HCT116 (cell line): ENCODE measurements at places on chromosomes 5 and 9.
A peak's percentile ranks its signal among the peaks of the same experiment; 100 is the strongest.

- DNase-seq = peak; percentile 8
Measured at GRCh38 chr5:127072861-127073846, at the start of gene C5orf63. Gene C5orf63, minus strand, starts transcription at chr5:127073502. Its CDS starts 14,507 bp downstream, at chr5:127058995.

- DNase-seq = no peak
Measured at GRCh38 chr5:944992-945685, 52.5 kb downstream of the TRIP13 start.

DNA sequence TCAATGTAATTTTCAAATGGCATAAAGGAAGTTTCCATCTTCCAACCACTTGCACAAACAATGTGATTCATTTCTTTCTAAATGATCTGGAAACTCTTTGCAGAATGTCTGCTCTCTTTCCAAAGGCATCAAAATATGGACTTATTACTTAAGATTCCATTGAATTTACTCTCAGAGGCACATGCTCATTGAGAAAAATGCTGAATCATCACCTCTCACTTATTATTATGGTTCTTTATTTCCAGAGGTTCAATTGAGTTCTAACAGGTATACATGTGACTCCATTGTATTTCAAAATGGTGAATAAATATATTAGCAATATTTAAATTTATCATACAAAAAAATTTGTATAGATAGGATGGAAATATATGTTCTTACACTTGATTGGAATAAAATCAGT is 1140.6 kb downstream of the EFNA5 start:
- DNase-seq = no peak

DNA sequence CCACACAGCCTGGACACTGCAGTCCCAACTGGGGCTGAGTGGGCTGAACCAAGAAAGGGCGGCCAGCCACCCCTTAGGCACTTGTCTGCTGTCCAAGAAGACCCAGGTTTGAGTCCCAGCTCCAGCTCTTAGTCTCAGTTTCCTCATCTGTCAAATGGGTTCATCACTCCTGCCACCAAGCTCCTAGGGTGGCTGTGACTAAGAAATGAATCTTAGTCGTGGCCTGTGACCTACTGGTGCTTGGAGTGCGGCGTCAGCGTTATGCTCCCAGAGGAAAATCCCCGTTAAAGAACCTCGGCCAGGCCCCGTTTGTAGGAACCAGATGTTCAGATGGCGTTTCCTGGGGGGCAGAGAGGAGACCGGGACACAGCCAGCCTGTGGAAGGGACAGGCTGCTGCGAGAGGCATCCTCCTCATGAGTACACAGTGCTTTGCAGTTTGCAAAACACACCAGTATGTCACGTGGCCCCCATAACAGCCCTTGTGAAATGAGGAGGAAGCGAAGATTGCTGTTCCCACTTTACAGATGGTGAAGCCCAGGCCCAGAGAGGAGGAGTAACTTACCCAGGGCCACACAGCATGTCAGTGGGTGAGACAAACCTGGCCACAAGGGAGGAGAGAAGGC is 3.3 kb downstream of the FIBCD1 start:
- no peak for DNase-seq

GRCh38 chr9:21528123-21528808 is 46.2 kb upstream of the IFNE start:
- DNase-seq = no peak

DNA sequence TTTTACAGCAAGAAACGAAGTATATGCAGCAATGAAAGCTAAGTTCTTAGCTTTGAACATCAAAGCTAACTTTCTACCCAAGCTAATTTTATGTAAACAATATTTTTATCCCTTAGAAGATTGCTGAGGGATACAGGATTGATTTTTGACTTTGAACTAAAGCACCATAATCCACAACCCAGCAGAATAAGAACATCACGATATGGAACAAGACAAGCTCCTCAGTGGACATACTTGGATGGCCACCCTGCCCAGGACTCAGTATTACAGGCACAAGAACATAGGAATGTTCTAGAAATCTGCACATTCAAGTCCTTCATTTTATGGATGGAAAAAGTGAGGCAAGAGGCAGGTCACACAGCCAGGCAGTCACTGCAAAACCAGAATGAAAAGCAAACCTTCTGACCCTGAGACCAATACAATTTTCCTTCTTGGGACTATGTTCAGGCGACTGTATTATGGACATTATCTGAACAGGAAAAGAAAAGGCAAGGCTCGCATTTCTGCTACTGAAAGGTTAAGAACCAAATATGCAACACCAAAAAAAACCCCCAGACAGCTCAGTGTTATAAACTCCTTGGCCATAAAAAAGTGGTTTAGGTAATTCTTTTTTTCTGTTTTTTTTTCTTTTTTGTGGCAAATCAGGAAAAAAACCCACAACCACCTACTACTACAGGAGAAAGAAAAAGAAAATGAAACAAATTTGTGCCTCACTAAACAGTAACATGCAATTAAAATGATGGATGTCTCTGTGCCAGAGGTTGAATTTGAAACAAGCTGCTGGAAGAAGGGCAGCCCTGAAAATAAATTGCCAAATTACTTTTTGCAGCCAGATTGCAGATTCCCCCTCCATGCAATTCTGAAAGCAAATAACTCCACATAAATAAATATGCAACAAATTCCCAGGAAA is 25.4 kb downstream of the EPB41L4B start:
- DNase-seq = no peak

DNA sequence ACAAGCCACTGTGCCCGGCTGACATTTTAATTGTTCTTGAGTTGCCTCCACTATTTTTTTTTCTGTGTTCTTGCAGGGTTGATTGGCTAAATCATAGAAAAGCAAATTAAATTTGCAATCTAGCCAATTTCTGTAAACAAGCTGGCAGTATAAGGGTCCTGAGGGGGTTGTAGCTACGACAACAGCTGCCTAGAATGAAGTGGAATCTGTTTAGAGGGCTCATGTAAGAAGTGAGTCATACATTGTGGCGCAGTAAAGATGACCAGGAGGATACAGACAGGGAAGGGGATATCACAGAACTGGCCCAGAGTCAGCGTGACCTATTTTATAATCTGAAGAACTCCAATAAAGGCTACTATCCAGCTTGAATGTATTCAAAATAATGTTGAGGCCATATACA is 82.2 kb upstream of the TLE1 start:
- no peak for DNase-seq

GRCh38 chr5:113692891-113693457 is 179.5 kb downstream of the YTHDC2 start:
- no peak for DNase-seq

GRCh38 chr5:179436321-179437122 is 91.3 kb upstream of the ADAMTS2 start:
- no peak for DNase-seq

- DNase-seq = no peak
Measured at GRCh38 chr5:165504674-165505073, 1999.3 kb downstream of the MAT2B start.
